ENCODE measurements at places on chromosomes 7 and 10.

GRCh38 chr10:31071232-31072005 is 39.8 kb upstream of the ZNF438 start:
- H3K4me1 ChIP-seq: no peaks in the 10 kb centered on the region
- no peak for DNase-seq
- H3K27ac ChIP-seq: no peak overlapping the region
- no peak overlapping the region for H3K4me3 ChIP-seq
- no peaks in the 10 kb centered on the region for H3K36me3 ChIP-seq
- H3K27me3 ChIP-seq: no peaks in the 10 kb centered on the region

DNA sequence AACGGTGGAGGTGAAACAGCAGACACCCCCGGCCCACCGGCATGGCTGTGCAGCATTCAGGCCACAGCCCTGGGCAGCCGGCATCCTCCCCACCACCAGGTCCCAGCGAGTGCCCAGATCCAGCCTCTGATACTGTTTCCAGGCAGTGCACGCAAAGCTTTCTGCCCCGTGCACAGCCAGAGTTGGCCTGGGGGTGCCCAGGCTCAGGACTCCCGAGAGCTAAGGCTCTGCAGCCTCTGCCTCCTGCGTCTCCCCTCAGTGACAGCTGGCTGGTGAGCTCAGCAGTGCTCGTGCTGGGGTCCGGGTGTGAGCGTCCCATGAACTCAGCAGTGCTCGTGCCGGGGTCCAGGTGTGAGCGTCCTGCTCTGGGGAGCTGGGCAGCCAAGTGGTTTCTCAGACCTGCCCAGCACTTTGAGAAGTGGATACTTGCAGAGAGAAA is 65.4 kb downstream of the CFAP46 start:
- H3K4me1 ChIP-seq: no peaks in the 10 kb centered on the region
- DNase-seq: no peak
- H3K27me3 ChIP-seq: no peaks in the 10 kb centered on the region

DNA sequence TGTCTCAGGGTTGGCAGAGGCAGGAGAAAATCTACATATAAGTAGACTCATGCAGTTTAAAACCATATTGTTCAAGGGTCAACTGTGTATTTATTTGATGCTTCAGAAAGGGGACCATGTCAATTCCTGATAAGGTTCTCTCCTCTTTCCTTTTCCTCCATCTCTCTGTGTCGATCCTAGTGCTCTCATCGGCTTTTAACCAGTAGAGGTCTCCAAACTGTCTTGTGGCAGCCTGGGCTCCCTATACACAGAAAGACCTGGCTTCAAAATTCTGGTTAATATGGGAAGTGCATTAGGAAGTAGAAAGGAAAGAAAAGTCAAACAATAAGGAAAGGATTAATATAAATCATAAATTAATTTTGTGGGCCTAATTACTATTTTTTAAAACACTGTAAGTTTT is 304.4 kb upstream of the C7orf33 start:
- no peak overlapping the region for H3K27ac ChIP-seq
- no peaks in the 10 kb centered on the region for H3K36me3 ChIP-seq
- DNase-seq: no peak
- no peak overlapping the region for H3K4me3 ChIP-seq

- no peaks in the 10 kb centered on the region for H3K4me1 ChIP-seq
- no peak for DNase-seq
- H3K36me3 ChIP-seq: no peaks in the 10 kb centered on the region
- no peak overlapping the region for H3K27ac ChIP-seq
- H3K4me3 ChIP-seq: no peak overlapping the region
Measured at GRCh38 chr7:104878577-104878976, 135.4 kb upstream of the KMT2E start.

DNA sequence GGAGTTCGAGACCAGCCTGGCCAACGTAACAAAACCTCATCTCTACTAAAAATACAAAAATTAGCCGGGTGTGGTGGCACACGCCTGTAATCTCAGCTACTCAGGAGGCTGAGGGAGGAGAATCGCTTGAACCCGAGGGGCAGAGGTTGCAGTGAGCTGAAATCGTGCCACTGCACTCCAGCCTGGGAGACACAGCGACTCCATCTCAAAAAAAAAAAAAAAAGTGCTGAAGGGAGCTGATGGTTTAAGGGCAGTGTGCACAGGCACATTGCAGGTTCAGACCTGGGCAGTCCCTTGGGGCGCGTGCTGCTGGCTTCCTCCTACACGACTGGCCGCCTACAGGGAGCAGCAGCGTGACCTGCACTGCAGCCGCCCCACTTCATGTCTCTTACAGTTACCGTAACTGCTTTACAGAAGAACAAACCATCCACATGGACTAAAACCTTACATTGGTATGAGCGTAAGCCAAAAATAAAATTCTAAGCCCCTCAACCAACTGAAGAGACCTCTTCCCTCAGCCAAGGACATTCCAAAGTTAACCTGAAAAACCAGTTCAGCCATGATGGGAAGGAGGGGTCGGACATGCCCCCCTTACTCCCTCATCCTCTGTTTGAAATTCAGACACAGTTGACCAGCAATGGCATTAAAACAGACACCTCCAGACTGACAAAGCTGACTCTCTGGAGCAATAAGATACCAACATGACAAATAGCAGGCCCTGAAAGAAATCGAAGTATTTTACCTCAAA is 262.2 kb downstream of the ZMYND11 start:
- DNase-seq: no peak
- H3K4me1 ChIP-seq: no peaks in the 10 kb centered on the region
- no peaks in the 10 kb centered on the region for H3K27me3 ChIP-seq
- no peak overlapping the region for H3K27ac ChIP-seq

DNA sequence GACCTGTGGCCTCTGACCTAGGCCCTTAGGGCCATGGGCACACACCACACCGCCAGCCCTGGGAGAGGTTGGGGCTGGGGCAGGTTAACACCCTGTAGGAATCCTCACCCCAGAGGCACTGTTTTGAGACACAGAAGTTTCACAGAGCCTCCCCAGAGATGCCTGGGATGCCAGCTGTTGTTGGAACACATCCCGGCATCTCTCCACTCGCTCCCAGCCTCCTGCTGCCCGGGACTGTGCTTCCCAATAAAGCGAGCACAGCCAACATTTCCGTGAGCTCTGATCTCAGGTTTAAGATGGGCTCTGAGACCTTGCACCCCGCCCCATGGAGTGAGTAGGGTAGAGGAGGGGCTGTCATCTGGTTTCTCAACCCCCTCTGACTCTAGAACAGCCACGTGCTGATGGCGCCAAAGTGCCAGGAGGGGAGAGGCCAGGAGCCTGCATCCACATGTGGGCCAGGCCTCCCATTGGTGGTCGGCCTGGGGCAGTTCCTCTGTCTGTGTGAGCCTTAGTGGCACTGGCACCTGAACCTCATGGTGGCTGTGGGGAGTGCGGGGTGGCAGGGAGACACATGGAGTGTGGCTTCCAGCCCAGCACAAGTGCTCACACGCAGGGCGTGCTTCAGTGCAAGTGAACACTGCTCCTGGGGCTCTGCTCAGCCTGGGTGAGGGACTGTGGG is 54.7 kb downstream of the RASGEF1A start:
- no peaks in the 10 kb centered on the region for H3K27me3 ChIP-seq
- no peak overlapping the region for H3K4me3 ChIP-seq
- H3K4me1 ChIP-seq: no peaks in the 10 kb centered on the region
- no peak overlapping the region for H3K27ac ChIP-seq
- no peak for DNase-seq

- no peaks in the 10 kb centered on the region for H3K4me1 ChIP-seq
- DNase-seq: no peak
- H3K27me3 ChIP-seq: no peaks in the 10 kb centered on the region
- no peaks in the 10 kb centered on the region for H3K36me3 ChIP-seq
- H3K27ac ChIP-seq: no peak overlapping the region
- H3K4me3 ChIP-seq: no peak overlapping the region
Measured at GRCh38 chr7:665736-666453, 60.6 kb upstream of the DNAAF5 start.

GRCh38 chr7:151696721-151697514 is 177.2 kb upstream of the RHEB start:
- H3K4me1 ChIP-seq: no peaks in the 10 kb centered on the region
- no peak overlapping the region for H3K4me3 ChIP-seq
- H3K27ac ChIP-seq: no peak overlapping the region
- no peaks in the 10 kb centered on the region for H3K27me3 ChIP-seq
- DNase-seq: no peak

DNA sequence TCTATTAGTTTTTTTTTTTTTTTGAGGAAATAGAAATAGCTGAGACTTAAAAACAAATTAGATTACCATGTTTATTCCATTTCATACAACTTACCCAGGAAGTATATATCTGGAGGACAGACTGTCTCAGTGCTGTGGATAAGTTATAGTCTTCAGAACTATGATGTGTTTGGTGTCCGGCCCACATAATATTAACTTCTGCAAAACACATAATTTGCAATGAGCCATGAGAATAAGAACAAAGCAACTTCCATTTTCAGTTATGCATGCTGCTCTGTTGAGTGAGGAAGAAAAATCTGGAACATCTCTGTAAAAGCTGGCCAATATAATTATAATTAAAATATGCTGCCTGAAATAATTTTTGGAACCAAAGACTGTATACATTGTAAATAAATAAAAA is 130.9 kb downstream of the AGMO start:
- no peaks in the 10 kb centered on the region for H3K36me3 ChIP-seq
- DNase-seq: no peak
- no peaks in the 10 kb centered on the region for H3K27me3 ChIP-seq
- H3K4me3 ChIP-seq: no peak overlapping the region
- H3K4me1 ChIP-seq: no peaks in the 10 kb centered on the region
- H3K27ac ChIP-seq: no peak overlapping the region

GRCh38 chr10:13347500-13348156 is 465 bp downstream of the SEPHS1 start:
- peak; percentile 67 for DNase-seq
- H3K4me1 ChIP-seq: peaks cover 30% of the 10 kb centered on the region
- H3K27me3 ChIP-seq: no peaks in the 10 kb centered on the region
- peak overlapping the region; percentile 77 for H3K27ac ChIP-seq
- peak overlapping the region; percentile 71 for H3K4me3 ChIP-seq

DNA sequence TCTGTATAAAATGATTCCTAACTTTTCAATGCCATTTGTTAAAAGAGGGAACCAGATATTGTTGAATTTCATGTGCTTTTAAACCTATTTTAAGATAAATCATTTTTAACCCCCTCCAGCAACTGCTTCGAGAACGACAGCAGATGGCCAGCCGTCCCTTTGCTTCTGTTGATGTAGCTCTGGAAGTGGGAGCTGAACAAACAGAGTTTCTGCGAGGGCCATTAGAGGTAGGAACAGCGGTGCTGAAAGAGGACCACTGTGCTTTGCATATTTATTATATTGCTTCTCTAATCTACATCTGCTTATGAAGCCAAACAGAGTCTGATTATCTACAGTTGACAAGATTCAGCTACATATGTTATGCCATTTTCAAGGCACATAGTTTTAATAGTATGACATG is 545.9 kb downstream of the GFRA1 start:
- no peaks in the 10 kb centered on the region for H3K4me1 ChIP-seq
- H3K36me3 ChIP-seq: no peaks in the 10 kb centered on the region
- no peak overlapping the region for H3K4me3 ChIP-seq
- no peak overlapping the region for H3K27ac ChIP-seq
- no peak for DNase-seq

- no peaks in the 10 kb centered on the region for H3K36me3 ChIP-seq
- no peak overlapping the region for H3K4me3 ChIP-seq
- no peaks in the 10 kb centered on the region for H3K27me3 ChIP-seq
- H3K4me1 ChIP-seq: no peaks in the 10 kb centered on the region
- H3K27ac ChIP-seq: no peak overlapping the region
Measured at GRCh38 chr7:5455581-5456219, 32.1 kb upstream of the TNRC18 start.

DNA sequence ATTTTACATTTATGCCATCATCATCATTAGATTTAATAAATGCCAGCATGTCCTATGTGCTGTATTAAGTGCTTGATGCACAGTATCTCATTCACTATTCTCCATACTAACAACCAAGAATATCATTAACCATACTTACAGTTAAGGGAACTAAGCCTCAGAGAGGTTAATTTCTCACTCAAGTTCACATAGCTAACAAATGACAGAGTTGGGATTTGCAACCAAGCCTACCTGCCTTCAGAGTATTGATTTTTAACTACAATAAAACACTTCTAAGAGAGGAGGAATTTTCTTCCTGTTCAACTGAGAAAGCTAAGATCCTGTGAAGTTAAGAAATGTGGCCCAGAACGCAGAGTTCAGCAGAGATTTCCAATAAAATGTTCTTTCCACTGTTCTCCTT is 403.0 kb downstream of the KCNMA1 start:
- H3K36me3 ChIP-seq: no peaks in the 10 kb centered on the region
- H3K27ac ChIP-seq: no peak overlapping the region
- H3K27me3 ChIP-seq: no peaks in the 10 kb centered on the region
- no peaks in the 10 kb centered on the region for H3K4me1 ChIP-seq
- no peak for DNase-seq

DNA sequence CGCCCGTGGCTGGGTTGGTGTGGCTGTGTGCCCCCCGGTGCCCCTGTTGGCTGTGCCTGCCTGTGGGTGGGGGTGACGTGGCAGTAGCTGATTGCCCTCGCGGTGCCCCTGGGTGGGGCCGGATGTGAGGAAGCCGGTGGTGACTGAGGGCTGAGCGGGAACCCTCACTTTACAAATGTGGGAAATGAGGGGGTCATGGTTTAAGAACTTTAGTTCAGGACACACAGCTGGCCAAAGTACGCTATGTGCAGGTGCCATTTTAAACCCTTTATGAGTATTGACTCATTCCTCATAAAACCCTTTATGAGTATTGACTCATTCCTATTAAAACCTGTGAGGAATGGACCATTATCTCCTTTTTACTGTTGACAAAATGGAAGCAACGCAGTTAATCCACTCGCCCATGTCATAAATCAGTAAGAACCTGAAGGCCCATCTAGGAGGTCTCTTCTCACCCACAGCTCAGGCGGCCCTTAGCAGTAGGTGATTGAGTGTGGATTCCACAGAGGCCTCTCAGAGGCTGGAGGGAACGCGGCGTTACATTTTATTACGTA is 290.1 kb upstream of the COBL start:
- H3K4me3 ChIP-seq: no peak overlapping the region
- H3K27me3 ChIP-seq: no peaks in the 10 kb centered on the region
- H3K27ac ChIP-seq: no peak overlapping the region
- DNase-seq: no peak
